Upper lobe of left lung (tissue), 6 donors: ENCODE measurements at places on chromosomes 4 and X. TPM values are rescaled to one million over a fixed set of nuclear protein-coding genes. Genes with fewer than 3 reads are reported as not detected.

DNA sequence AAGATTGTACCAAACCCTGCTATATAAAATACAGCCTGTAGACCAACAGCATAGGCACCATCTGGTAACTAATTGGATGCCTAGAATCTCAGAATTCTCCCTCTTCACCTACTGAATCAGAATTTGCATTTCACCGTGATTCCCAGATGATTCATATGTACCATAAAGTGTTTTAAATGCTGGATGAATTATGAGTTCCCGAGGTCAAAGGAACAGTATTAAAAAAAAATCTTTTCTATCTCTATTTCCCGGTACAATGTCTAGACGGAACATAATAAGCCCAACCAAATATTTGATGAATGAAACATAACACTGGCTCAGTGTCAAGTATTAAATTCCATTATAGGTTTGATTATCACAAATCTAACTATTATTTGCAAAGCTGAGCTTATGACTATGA, 280.0 kb downstream of the ANKRD50 start:
- DNase-seq: no peak

Gene SLC10A4
- total RNA-seq: 1.1 TPM

Gene PLAC8
- 184 TPM for total RNA-seq

DNA sequence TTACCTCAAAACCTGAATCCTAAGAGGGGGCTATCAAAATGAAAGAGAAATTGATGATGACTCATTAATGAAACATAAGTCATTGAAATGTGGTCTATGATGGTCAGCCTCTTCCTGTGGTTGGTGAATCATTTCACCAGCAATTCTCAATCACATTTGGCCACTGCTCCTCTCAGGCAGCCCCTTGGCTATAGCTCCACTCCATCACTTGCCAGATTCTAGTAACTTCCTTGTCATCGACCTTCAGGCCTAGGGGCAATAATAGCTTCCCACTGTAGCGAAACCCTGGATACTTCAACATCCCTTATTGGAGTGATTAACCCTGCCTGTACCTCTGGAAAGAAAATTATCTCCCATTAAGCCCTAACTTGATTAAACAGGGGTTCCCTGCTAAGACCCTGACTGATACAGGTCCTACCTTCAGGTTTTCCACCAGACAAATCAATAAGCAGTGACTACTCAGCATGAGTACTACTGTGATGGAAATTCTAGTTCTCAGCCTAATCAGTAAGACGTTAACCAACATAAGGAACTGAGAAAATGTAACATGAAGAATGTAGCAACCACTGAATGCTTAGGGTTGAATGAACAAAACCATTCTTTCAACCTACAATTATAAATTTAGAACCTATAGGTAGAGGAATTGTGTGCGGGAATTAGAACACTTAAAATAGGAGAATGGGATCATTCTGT, 30.4 kb downstream of the ADH7 start:
- no peak for DNase-seq

- no peak for DNase-seq
These were observed 976.2 kb downstream of the RAB28 start for GRCh38 chr4:12507868-12508481.

Gene FBXW7
- 116 TPM for total RNA-seq

DNA sequence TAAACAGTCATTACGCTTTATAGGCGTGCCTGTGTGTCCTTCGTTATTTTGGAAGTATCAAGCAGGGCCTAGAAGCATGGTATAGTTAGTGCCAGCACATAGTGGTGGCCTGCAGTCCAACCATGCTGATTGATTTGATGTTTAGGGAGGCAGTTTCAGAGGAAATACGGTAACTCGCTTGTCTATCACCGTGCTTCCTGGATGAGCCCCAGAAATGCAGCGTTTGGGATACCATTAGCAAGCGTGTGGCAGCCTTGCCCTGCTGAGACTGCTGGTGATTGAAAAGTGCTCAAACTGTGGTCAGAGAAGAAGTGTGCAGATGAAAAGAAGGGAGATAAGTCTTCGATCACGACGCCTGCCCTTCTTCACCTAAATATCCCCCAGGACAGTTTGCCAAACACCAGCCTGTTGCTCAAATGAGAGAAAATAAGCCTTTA, 158.4 kb downstream of the CHIC2 start:
- DNase-seq: no peak

GRCh38 chrX:107610667-107611066, 17.6 kb upstream of the PRPS1 start:
- DNase-seq: no peak

Gene SLC25A4
- total RNA-seq: 41.2 TPM

Gene TBC1D19
- total RNA-seq: 14.8 TPM

Gene DRD5
- total RNA-seq: not detected

Gene NPY1R
- total RNA-seq: not detected
